ENCODE measurements at places on chromosomes 16 and 17. TPM values are rescaled to one million over a fixed set of nuclear protein-coding genes. Genes with fewer than 3 reads are reported as not detected.

Gene ITGAD
- not detected for total RNA-seq

GRCh38 chr17:72613396-72613795 is 479.1 kb downstream of the SLC39A11 start:
- peak; percentile 44 for DNase-seq

- DNase-seq, result peak; percentile 7
Measured at GRCh38 chr17:4407216-4407615, 26.5 kb upstream of the SPNS3 start.

- no peak for DNase-seq
Measured at GRCh38 chr16:12078405-12079280, 102.1 kb downstream of the SNX29 start.

Gene KRT15
- total RNA-seq, result 0.63 TPM

- no peak for DNase-seq
Measured at GRCh38 chr17:20995164-20995872, 47.5 kb downstream of the USP22 start.

DNA sequence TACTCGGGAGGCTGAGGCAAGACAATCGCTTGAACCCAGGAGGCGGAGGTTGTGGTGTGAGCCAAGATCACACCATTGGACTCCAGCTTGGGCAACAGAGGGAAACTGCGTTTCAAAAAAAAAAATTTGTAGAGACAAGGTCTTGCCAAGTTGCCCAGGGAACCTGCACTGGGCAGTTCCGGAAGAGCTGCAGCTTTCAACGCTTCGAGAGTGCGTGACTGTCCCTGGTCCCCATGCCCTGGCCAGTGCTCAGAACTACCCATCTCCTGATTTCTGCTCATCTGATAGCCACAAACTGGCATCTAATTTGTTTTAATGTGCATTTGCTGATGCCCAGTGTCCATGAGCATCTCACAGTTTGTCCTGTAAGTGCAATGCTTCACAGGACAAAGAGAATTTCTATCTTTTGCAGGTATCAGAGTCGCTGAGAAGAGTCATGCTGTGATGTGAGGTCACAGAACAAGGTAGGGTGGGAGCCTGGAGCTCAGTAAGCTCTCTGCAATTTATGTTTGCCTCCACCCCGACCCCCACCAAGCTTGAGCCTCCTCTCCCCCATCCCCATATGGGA is 3.9 kb downstream of the ACTG1 start:
- peak; percentile 58 for DNase-seq

Gene SLC4A1
- not detected for total RNA-seq

DNA sequence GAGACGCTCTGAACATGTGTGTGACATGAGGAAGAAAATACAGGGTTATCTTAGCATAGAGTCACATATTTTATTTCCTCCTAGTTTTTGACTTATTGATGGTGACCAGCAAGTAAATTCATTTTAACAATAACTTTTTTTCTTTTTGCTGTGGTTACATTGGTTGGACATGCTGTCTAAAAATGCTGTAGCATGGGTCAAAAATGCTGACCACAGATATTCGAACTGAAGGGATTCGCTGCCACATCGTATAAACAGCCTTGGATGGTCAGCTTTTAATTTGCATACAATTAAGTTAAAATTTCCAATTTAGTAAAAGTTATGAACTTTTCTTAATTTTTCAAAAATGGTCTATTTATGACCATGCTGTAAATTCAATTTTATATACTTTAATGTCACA is 30.5 kb downstream of the RPGRIP1L start:
- no peak for DNase-seq

DNA sequence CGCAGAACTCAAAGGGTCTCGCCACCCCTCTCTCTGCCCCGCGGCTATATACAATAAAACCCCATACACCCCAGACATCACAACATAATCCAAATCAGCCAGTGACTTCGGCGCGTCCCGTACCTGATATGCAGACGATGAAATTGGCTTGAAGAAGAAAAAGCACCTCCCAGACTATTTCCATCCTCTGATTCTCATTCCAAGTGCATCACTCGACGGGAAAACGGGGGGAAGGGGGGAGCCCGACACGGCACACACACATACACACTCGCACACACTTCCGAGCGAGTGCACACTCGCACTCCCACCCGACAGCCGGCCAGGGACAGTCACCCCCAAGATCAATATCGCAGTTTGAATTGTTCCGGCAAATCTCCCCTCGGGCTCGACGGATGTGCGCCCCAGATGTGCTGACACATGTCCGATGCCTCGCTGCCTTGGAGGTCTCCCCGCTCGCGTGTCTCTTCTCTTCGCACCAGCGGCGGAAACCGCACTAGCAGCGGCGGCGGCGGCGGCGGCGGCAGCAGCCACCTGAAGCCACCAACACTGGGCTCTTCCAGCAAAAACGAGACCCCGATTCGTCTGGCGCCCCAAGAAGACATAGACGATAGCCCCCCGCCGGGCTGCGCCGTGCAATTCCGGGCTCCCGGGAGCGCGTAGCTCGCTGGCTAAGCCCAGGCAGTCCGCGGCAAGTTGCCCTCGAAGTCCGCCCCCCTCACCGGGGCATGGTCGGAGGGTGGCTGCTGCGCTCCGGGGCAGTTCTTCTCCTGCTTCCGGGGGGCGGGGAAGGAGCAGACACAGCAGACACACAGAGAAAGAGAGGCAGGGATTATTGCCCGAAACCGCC is 688 bp downstream of the CA10 start:
- DNase-seq, result no peak

DNA sequence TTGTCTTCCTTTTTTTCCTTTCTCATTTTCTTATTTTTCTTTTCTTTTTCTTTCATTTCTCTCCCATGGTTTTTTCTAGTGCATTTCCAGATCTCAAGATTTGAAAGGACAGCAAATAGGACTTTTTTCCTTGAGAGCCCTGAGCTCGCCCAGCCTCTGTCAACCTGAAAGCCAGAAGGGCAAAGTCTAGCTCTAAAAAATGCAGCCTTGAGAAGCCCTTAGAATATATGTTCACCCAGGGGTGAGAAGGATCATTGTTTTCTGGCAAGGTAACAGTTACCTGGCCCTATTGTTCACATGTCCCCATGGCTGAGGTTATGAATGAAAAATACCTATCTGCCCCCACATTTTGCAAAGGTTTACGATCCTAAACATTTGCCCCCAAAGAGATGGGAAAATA is 218.4 kb downstream of the IRX3 start:
- no peak for DNase-seq

Gene ADGRG3
- not detected for total RNA-seq

DNA sequence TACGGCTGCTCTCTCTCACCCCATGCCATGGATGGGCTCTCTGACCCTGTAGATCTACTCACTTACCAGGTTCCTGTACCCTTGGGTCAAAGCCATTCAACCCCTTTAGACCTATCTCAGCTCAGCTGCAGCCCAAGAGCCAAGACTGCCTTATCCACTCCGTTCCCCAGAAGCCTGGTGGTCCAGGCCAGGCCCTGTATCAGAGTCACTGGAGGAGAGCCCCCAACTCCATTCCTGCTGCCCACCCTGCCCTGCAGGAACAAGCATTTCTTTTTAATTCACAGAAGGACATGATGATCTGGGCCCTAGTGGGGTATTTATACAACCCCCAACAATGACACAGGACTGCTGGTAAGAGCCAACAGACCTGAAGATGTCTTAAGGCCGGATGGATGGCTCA is 76.8 kb downstream of the AIPL1 start:
- no peak for DNase-seq

Gene SGSH
- 17.6 TPM for total RNA-seq

DNA sequence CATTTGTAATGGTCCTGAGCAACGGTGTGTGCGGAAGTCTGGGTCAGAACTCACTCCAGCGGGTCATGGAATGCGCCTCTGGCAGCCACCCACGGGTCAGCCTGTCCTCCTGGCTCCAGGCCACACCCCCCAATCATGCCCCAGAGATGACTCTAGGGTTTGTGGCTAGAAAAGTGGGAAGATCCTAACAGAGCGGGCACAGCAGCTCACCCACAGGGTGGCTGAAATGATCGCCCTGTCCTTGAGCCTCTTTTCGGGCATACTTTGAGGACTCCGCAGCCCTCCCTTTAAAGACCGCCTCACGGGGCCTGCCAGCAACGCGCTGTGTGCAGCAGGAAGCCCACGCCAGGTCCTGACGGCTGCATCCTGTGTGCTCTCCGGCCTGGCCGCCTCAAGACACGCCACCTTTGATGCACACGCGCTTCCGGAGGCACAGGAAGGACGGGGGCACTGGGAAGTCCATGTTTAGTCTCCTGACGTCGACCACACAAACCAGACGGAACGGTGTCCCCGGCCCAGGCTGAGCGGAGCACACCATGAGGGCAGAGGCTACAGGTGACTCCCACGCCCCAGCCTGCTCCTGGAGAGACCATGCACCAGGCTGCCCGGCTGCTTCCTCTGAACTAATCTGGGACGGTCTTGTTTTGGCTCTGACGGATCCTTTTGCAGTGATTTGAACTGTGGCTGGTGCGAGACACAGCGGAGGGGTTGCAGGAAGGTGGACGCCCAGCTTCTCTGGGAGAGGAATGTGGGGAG is 92.9 kb downstream of the TBC1D16 start:
- no peak for DNase-seq
